ENCODE measurements at places on chromosomes 1 and 21.

GRCh38 chr1:243848165-243848857, 1.7 kb downstream of the AKT3 start:
- no peak for DNase-seq

DNA sequence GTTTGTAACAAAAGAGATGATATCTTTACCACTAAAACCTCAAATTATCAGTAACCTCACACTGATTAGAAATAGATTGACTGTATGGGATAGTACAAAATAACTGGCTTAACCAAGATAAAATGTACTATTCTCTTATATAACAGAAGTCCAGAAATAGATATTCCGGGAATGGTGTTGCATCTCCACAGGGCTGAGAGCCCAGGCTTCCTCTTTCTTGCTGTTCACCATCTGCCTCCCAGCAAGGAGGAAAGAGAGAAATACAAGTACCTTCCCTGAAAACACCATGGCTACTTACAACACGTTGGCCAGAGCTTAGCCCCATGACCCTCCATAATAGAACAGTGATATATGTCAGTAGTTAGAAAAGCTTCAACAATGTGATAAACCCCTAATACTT, 47.0 kb upstream of the KCNK1 start:
- no peak for DNase-seq

DNA sequence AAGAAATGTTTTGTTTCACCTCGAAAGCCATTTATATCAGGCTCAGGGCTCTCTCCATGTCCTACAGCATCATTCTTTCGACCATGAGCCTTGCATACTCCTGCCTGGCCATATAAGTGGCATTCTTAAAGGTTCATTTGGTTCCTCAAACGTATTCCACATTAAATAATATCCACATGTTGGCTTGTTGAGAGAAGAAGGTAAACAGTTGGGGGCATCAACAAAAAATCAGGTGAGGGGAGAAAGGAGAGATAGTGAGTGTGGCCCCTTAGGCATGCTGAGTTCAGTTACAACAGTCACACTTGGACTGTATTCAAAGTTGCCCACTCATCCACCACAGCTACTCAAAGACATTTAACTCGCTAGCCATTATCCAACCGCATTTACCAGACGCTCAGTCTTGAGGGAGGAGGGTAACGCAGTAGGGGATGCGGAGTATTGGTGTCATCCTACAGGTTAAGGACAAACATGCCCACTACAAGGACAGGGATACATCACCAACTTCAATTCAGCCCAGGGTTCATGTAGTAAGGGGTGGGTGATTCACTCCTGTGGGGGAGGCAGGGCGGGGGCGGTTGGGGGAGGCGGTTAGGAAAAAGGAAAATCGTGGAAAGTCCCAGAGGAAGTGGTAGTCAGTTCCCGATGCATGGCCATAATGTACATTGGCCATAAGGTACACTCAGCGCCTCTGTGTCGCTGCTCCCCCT, 1.4 kb downstream of the ZNF697 start:
- no peak for DNase-seq

- no peak for DNase-seq
Observed at GRCh38 chr1:186255266-186255665, 119.8 kb downstream of the TPR start.

GRCh38 chr1:164645921-164646320, 86.9 kb downstream of the PBX1 start:
- no peak for DNase-seq

DNA sequence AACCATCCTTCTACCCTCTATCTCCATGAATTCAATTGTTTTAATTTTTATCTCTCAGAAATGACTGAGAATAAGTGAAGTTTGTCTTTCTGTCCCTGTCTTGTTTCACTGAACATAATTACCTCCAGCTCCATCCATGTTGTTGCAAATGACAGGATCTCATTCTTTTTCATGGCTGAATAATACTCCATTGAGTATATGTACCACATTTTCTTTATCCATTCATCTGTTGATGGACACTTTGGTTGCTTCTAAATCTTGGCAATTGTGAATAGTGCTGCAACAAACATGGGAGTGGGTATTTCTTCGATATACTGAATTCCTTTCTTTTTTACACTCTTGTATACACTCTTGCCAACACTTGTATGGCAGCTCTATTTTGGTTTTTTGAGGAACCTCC, 72.8 kb upstream of the COX20 start:
- DNase-seq, result no peak

DNA sequence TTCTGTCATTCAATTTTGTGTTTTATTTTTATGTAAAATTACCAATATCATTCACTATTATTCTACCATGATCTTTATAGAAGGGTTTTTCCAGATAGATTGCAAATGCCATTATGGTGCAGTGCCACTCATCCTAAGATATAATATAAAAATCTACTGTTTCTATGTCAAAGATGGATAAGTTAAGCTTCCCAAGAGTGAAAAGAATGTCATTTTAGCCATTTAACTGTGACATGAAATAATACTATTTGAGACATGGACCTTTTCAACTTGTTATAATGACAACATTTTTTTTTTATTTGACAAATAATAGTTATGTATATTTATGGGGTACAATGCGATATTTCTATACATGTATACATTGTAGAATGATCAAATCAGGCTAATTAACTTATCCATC, 224.3 kb downstream of the RPS6KC1 start:
- no peak for DNase-seq

DNA sequence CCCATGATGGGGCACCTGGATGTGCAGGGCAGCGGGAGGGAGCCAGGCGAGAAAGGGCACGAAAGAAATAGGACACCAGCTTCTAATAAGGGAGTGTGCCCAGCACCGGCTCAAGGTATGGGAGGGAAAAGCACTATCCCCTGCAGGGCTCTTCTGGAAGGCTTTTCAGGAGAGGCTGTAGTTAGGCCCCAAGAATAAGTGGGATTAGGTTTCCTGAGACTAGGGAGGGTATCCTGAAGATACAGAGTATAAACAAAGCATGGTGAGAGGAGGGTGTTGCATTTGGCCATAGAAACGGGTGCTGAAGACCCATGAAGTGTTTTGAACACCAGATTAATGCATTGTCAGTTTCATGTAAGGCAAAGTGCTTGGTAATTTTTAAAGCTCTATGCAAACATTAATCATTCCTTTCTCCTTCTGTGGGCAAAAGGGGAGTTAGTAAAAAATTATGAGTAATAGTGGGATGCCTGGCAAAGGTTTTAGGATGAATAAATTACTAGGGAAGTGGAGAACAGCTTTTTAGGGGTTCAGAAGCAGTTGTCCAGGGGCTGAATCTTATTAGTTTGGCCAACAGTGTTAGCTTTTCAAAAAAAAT, 74.0 kb downstream of the SYT6 start:
- DNase-seq, result no peak

GRCh38 chr1:178536844-178537371, 24.0 kb downstream of the TEX35 start:
- no peak for DNase-seq

DNA sequence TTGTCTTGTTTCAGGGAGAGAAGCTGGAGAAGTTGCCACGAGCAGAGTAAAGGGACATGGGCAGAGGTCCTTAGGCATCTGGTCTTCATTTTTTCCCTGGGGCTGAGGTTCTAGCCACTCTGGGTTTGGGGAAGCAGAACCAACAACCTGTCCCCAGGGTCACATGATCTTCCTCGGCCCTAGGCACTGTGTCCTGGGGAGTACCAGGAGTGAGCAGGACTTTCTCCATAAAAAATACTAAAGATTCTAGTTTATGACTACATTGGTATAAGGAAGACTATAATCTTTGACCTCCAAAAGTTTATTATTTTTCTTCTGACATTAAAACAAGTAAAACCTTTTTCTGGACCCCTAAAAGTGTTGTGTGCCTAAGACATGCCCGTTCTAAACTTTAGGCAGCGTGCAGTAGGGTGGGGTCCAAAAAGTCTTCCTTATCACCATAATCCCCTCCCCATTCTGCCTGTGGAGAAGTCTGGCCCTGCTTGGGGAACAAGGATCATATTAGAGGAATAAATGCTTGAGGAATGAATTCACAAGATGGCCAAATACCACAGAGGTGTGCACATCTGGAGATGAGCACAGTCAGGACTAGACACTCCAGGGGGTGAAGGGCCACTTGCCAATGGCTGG, 19.3 kb upstream of the IGSF3 start:
- no peak for DNase-seq

DNA sequence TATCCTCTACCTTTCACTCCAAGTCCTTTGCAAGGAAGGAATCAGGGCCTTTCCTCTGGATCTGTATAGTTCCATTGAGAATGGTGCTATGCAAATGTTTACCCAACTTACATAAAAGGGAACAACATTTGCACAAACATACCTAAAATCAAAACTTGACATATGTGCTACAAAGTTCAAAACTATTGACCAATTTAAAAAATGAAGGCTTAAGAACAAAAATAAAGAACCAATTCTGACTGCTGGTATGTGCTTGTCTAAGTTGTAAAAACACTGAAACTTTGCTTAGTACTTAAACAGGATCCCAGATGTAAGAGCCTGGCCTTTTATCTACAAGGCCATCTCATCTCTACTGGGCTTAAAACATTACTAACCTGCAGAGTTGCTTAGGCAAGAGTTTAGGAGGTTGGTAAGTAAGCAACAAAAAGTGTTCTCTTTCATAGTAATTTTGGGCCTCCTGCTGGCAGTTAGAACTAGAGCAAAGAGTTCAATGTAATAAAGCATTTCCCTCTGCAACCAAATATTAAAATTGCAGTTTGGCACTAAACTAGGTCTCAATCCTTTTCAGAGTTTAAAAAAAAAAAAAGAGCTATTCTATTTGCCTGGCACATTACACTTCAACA, 2.0 kb downstream of the SCMH1 start:
- peak; percentile 15 for DNase-seq

- no peak for DNase-seq
Observed at GRCh38 chr1:211789641-211790464, 40.7 kb downstream of the LPGAT1 start.

DNA sequence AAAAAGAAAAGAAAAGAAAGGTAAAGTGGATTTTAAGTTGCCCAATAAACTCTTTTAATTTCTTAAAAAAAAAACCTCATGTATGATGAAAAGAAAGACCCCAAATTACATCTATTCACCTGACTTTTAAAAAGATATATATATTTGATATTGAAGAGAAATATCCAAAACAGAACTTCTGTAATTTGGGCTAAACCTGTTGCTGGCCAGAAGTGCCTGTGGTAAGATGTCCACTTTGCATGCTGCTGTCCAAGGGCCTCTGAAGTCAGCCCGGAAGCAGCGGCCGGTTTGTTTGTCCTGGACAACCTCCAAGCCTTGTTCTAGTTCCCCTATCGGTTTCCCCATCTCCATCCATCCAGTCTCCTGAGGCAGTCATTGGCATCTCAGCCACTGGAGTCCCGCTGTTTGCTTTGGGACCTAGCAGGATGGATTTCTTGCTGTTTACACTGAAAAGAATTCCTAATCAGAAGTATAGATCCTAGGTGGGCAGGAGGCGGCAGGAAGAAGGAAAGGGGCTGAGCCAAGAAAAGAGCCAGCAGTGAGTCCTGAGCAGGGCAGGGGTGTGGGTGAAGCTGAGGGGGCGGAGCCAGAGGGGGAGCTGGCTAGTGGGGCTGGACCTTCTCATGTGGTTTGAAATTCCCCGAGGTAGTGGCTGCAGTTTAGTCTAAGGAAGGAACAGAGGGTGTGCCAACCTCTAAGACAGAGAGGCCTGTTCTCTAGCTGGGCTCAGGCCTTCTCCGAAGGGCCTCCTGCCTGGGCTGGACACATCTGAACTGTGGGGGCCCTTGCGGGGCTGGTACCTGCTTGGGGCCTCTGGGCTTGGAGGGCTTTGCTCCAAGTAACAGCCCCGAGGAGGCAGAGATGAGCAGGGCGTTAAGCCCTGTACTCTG, 3.3 kb downstream of the NCMAP start:
- no peak for DNase-seq

DNA sequence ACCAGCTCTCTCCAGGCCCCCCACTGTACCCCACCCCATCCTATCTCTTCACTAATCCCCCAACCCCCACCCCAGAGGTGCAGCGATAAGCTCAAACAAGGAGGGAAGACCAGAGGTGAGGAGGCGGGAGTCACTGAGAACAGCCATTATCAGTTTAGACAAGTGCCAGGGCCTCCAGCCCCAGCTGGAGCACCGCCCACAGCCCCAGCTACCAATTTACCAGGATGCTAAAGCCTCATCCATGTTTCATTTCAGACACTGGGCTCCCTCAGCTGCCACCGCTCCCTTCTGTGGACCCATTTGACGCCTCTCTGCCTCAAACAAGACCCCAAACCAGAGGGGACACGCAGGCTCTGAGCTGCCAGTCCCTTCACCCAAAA, 80.6 kb downstream of the DISP3 start:
- no peak for DNase-seq
